ENCODE measurements at places on chromosomes 6 and 20.

GRCh38 chr6:156552849-156553248 lies 224.3 kb upstream of the ARID1B start:
- no peak for DNase-seq

DNA sequence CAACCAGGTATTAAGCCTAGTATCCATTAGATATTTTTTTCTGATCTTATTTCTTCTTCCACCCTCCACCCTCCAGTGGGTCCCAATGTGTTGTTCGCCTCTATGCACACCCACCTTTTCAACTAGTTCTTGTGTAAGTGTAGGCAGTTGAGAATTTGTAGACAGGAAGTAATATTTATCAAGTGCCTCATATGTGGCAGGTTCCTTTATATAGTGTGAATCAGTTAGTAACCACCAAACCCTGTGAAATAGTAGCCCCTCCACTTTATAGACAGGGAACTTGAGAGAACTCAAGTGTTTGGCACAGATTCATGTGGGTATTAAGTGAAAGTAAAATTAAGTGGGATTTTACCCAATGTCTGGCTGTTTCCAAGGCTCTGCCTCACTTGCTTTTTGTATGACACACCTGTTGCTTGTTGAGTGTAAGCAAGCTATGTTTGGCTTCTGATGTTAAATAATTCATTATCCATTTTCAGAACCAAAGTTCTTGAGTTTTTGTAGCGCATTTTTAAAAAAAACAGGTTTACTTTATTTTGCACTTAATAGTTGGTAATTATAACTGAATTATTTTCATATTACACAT lies 24.8 kb downstream of the AFDN start:
- DNase-seq: no peak

DNA sequence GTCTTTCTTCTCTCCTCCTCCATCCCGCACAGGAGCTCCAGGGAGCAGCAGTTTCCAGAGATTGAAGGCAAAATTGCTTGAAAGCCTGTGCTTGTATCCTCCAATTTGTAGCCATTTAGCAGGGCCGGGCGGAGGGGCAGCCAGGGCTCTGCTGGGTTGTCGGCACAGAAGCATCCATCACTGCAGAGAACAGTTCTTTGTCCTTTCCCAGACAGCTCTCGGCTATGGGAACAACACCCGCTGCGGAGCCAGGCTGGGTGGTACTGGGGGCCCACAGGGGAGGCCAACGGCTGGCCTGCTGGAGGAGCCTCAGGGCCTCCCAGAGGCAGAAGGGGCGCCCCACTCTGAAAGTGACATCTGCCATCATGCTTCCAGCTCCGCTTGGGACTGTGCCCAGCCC lies 7.8 kb downstream of the HRH3 start:
- no peak for DNase-seq

- DNase-seq: no peak
These were observed 301.9 kb upstream of the TBX18 start for GRCh38 chr6:85066266-85066665.

DNA sequence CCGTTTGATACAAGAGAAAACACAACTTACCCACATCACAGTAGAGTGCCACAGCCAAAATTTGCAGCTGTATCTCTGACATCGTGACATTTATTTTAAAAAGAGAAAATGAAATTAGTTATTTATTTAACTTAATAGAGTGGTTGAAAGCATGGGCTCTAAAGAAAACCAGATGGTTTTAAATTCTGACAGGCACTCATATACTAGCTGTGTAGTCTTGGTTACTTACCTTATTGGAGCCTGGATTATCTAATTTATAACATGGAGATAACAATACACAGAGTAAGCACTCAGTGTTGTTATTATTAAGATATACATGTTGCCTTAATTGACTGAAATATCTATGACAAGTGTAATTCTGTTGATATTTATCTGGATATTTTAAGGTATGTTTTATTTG lies 334.9 kb downstream of the GRIK2 start:
- DNase-seq: no peak

DNA sequence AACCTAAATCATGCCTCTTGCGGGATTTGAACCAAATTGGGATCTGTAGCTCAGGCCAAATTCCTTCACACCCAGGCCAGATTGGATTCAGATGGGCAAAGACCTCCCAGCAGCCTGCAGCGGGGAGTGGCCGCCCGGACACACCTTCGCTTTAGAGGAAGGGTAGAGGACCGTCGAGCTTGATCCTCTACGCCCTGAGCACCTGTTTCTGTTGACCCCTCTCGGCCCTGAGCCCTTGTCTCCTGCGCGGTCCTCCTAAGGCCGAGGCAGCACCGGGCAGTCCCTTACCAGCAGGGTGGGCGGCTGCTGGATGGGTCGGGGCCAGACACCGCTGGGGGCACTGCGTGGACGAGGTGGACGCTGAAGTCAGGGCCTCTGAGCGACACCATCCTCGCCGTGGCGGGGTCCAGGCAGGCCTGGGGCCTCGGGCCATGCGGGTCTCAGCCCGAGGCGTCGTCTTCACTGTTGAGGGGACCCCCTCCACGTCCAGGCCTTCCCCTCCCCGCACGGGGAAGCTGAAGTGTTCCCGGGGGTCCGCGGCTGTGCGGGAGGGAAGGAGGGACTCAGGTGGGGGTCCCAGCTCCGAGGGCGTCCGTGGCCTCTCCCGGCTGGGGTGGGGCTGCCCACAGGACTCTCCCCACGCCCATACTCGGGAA lies 114.8 kb downstream of the SMOC2 start:
- no peak for DNase-seq

DNA sequence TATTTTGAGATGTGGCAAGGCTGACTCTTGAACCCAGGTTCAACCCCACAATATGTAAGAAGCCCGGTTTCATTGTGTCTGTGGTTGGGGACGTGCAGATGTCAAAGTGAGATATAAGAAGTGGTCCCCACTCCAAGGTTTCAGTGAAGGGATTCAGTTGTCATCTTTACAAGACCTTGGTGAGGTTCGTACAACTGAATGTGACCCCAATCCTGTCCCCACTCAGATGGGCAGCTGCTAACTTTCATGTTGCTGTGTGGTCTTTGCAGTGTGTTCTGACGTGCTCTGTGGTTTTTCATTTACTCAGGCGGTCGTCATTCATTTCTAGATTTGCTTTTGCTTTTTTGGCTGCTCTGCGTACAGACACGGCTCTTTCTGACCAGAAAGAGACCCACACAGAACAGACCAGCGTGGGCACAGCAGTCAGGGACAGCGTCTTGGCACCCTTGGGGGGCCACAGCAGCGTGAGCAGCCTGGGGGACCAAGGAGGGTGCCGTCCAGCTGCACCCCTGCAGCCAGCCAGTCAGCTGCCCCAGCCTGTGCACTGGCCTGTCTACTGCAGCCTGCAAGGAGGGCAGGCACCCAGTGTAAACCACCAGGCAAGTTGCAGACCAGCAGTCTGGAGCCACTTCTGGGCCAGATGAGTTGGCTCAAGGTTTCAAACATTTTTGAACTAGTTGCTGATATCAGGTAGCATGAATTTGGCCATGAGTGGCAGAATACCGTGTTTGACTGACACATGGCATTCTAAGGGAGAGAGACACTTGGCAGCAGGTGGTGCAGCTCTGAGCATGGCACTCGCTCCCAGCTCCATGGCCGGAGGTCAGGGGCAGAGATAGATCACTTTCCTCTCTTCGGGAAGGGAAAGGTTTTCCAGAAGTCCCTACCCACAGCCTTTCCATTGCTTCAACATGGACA lies 49.4 kb upstream of the IRF4 start:
- DNase-seq: no peak

DNA sequence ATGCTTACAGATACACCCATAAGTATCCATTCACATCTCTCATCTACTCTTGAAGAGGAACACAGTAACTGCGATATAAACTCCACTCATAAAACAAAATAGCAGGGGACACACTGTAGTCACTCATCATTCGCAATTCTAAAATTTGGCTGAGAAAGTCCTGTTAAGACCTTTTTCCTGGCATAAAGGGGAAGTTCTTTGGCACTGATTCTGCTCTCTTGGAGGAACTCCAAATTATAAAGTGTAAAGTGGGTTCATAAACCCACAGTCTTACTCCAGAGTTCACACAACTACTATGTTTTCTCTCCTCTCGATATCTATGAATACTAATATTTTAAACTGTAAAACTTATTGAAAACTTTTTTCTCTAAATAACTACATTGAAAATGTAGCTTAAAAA lies 80.6 kb downstream of the ADGB start:
- no peak for DNase-seq

- DNase-seq: peak; percentile 85
These were observed 114.4 kb downstream of the ADGRG6 start for GRCh38 chr6:142416179-142416578.

All from retinal pigment epithelial cell (primary cell).